ENCODE measurements at places on chromosomes 11 and 22.

GRCh38 chr11:9601037-9601875, 27.8 kb downstream of the WEE1 start:
- DNase-seq: peak; percentile 93

GRCh38 chr22:31680861-31681341, 18.9 kb upstream of the PISD start:
- DNase-seq: no peak

GRCh38 chr22:38186429-38186828, 4.8 kb upstream of the PLA2G6 start:
- DNase-seq: no peak

DNA sequence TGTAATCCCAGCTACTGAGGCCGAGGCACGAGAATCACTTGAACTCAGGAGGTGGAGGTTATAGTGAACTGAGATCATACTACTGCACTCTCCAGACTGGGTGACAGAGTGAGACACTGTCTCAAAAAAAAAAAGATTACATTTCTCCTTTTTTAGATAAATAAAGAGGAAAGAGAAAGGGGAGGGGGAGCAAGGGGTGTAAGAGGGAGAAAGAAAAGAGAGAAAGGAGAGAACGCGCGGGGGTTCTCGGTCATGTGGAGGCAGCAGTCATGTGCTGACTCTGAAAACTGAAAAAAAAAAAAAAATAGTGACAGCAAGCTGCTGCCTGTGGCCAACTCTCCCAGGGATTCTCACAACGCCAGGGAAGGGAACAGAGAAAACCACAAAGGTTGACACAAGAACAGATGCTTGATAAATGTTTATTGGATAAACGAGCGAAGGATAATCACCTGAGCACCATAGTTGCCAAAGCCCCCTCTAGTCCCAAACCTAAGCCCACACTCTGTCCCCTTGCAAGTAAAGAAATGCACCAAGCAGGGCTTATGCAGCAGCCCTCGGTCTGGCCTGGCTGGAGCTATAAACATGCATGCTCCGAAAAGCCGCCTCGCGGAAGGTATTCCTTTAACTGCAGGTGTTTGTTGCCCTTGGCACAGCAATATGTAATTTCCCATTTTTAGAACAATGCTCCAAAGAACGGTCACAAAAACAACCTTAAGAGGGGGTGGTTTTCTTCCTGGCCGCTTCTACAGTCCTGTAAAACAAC, 14.5 kb downstream of the SCGB1A1 start:
- DNase-seq: no peak

DNA sequence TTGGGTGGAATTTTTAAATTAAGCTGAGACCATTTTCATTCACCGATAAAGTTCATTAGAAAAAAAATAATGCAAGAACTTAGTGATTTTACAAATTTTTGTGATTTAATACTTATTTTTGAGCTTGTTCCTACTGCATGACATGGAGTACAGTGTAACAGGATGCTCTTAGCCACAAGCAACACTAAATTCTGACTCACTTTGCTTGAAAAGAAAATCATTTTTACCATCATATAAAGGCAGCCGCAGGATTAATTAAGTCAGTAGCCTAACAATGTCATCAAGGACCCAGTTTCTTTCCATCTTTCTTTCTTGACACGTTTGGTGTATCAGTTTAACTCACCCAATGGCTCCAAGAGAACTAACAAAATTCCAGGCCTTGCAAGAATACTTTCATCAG, 540.3 kb upstream of the LUZP2 start:
- DNase-seq: no peak

GRCh38 chr11:65485920-65486219, 13.0 kb upstream of the MALAT1 start:
- no peak for DNase-seq

DNA sequence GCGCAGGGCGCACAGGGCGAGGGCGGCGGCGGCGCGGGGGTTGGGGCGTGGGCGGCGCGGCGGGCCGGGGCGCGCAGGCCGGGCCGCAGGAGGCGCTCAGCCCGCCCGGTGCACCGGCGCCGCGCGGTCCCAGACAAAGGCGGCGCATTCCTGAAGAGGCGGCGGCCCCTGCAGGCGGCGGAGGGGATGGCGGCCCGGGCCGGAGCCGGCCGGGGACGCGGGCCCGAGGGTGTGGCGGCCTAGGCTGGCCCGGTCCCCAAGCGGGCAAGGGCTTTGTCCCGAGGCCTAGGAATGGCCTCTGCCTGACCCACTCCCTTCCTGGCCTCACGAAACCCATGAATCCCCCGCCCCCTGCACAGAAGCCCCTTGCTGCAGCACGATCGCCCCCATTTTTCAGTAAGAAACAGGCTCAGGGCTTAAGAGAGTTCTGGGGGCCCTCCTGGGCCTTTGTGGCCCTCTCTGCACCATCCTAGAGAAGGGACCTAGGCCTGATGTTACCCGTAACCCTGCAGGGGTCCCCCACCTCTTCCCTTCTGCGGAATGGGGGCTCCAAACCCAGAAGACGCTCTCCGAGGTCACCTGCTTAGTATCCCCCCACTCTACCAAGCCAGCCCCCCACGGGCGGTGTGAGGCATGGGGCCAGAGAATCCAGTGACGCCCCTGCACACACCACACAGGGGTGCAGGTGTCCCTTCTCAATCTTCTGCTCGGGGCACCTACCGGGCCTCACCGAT, at the start of gene RTN4R:
TSS of gene RTN4R (minus strand) at position 40 of the 734 bp plus-strand sequence. CDS start 226 bp downstream, outside the sequence.
- DNase-seq: peak; percentile 34
